ENCODE measurements at places on chromosomes 3 and 15.

DNA sequence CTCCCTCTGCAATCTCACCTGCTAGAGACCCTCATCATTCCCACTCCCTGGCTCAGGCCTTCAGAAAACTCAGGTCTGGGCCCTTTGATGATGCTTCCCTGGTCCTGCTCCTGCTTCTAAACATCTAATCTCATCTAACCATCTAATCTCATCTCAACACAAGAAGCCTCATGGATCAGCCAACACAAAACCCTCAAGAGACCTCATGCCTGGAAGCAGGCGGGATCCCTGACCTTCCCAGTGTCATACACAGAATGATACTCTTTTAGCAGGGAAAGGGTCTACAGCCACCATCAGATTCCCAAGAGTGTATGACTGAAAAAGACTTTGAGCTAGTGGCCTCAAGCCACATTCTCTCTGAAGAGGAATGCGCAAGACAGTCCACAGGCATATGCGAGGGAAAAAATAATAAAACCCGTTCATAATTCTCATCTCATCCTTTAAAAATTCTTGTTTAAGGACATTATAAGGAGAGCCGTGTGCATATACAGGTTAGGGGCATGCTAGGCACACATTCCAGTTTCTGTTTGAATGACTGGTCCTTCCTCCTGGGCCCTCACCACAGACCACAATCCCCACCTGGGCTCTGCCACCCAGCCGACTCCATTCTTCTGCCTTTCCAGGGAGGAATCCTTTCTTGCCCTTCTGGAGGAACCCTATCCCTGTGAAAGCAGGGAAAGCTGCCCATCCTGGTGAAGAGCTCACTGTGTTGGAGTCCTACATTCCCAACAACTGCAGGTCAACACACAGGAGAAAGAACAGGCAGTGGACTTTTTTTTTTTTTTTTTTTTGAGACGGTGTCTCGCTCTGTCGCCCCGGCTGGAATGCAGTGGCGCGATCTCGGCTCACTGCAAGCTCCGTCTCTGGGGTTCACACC is 2.2 kb downstream of the ZXDC start:
- DNase-seq, result no peak

GRCh38 chr3:129195731-129196256 is 12.1 kb upstream of the CNBP start:
- no peak for DNase-seq

DNA sequence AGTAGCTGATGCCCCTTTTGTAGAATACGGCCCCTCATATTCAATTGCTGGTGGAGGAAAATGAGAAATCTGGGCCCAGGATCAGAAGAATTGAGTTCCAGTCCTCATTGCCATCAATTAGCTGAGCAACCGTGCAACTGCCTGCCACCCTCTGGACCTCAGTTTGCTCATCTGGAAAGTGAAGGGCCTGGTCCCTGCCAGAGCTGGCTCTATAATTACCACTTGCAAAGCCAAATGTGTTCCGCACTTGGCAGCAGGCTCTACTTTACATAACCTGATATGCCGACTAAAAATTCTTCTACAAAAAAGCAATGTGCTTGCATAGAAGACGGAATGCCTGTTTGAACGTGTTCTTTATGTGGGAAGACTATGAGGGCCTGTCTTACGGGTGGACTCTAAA is 8.6 kb upstream of the ITGB5 start:
- no peak for DNase-seq

DNA sequence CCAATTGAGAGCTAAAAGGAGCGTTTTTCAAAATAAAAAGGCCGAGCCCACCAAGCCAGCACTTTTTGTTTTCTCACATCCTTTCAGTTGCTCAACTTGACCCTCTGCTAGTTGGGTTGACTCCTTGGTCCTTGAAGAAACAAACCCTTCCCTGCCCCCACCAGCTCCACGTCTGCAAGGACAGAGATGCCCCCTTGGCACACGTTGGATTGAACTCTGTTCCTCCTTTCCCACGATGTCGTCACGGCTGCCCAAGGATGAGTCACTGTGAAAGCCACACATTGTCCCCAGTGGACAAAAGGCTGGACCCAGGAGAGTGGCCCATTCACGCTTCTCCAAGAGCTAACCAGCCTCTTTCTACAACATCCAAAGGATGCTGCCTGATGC is 43.0 kb upstream of the SPATA12 start:
- DNase-seq, result no peak
